ENCODE measurements at places on chromosomes 7 and 10.

DNA sequence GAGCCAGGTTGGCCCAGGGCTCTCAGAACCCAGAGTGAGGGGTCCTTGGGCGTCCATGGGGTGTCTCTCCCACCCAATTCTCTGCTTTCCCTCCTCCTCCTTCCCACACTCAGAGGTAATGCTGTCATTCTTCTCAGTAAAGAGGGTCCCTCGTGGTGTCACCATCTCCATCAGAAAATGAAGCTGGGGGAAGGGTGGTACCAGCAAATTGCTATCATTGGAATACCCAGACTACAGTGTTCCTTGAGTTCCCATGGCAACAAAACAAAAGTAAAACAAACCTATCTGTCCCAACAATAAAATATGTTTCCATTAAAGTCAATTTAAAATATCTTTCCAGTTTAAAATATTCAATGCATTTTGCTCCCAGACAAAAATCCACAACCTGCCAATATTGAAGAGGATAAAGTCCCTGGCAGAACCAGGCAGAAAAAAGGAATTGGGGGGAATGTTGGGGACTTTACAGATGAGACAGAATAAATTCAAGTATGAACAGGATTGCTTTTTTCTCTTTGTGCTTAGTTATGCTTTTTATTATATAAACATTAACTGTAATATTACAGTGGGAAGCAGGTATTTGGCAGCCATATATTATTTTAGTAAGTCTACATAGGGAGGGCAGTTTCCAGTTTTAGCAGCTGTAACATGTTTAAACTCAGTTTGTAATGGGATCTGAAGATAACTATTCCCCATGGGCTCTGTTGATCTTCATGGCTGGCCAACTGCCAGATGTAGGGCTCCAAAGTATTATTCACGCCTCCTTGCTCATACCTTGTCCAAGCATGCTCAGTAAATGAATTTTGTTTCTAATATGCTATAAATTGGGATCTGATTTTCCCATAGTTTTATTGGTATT is 182.1 kb downstream of the ARID5B start:
- DNase-seq = peak; percentile 91

GRCh38 chr7:20963556-20964280 is 177.0 kb upstream of the SP8 start:
- no peak for DNase-seq

GRCh38 chr7:108535257-108535656 is 9.3 kb upstream of the PNPLA8 start:
- DNase-seq = no peak

DNA sequence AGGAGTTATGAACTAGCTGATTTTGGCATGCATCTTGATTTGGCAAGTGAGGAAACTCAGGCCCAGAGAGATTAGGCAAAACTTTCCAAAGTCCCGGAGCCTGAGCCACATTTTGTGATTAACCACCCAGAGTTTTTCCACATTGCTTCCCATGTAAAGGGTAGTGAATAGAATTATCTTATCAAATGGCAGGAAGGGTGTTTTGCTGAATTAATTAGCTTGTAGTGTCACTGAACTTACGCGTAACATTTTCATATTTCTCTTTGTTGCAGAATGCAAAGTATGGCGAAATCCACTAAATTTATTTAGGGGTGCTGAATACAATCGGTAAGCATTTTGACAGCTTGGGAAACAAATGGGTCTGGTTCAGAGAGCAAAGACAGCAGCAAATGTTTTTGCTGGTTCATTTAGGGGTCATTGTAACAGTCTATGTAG is 176.2 kb downstream of the ST7 start:
- no peak for DNase-seq

DNA sequence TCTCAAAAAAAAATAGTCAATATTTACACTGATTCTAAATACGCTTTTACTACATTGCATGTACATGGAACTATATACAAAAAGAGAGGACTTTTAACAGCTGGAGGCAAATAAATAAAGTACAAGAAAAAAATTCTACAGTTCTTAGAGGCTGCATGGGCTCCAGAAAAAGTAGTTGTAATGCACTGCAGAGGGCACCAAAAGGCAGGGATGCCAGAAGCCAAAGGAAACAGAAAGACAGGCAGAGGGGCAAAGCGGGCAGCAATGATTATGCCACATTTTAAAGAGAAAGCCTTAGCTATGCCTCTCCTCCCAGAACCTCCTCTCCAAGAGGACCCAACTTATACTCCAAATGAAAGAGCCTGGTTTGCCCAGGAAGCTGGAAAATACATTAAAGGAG is 11.6 kb upstream of the ADCK2 start:
- DNase-seq = peak; percentile 34

DNA sequence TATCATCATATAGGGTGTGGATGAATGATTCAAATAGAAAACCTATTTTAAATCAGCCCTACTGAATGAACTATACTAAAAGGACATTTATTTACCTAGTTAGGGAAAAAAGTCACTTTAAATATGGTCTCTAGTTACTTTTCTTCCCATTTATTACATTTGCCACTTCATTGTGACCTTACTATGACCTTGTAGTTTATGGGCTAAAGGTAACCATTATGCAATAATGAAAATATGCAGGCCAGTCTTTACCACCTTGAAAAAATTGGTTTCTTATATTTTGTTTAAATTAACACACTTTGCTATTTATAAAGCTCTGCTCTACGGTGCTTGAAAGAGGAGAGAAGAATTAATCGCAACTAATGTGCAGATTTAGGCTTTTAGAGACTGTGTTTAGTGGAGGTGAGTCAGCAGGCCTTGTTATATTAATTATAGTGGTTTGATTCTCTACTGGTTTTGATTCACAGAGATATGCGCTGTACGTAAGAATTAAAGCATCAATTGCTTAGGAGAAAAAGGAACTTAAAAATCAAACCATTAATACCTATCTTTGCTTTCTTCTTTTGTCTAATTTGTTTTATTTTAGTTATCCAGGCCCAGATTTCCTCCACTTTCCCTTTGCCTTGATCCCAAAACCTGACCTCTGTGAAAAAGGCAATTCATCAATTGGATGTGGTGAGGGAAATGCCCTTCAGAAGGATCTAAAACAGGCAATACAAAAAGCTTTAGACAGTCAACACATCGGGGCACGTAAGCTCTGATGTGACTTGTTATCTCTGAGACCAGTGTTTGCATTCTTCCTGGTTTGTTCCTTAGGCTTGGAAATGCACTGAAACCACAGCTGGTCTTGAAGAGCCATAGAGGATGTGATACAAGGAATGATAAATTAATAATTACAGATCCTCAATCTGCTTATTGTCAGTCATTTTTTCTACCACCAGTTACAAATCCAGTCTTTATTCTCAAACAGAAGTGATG is 141.2 kb upstream of the HDAC9 start:
- DNase-seq = peak; percentile 17

DNA sequence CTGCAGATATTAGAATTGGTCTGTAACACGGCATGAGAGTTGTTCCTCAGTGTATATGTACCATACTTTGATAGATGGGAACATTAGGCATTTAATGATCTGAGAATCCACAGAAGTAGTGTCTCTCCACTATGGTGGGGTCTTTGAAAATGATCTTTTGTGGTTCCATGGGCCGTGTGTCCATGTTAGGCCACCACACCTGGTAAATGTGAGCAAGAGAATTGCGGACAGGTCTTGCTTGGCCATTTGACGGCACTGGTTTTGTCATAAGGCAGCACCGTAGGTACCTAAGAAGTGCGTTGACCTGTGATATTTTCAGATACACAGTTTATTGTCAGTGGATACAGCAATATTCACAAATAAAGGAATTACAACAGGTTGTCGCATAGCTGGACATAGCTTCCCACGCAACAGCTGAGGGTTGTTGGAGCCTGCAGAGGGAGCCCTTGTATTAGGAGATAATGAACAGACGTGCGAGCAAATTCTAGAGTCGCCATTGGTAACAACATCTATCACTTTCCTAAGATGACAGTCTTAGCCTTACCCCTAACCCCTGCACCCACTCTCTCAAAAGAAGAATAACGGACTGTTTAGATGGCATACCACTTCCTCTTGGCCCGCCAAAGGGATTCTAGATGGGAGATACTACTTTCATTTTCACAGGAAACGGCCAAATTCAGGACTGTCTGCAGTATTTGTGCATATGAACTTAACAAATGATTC is 111.4 kb downstream of the COL28A1 start:
- peak; percentile 82 for DNase-seq

GRCh38 chr7:137403353-137403695 is 59.8 kb upstream of the PTN start:
- no peak for DNase-seq

GRCh38 chr10:78755063-78755701 is 313.6 kb upstream of the ZMIZ1 start:
- DNase-seq = no peak

GRCh38 chr7:54860003-54860775 is 101.2 kb upstream of the SEC61G start:
- peak; percentile 39 for DNase-seq

DNA sequence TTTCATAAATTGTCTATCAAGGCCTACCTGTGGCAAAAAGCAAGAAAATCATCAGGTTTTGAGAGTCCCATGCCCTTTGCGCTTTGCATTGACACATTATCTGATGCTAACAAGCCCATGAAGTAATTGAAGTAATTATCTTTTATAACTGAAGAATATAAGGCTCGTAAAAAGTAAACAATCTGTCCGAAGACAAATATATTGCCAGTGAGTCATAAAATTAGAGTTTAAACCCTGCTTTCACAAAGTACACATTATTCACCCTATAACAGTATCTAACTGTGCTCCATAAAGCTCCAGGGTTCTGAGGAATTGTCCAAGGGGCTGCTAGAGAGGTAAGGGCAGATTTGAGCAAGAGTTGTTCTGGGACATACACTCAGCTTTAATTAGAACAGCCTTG is 102.3 kb upstream of the PPP1R3A start:
- DNase-seq = no peak

DNA sequence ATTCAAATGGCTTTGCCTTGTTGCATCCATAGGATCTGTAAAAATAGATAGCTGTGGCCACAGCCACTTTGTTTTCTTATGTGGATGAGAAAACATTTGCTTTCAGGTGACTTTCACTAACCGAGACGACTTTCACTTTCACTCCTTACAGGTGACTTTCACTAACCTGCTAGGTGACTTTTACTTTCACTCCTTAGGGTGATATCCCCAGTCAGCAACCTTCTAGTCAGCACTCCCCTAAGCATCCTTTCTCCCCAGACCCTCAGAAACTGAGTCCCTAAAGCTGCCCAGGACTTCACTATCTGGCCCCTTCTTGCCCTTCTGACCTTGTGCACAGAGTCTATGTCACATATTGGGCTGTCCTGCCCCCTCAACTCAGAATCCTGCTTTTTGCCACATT is 177.5 kb downstream of the RELN start:
- no peak for DNase-seq

DNA sequence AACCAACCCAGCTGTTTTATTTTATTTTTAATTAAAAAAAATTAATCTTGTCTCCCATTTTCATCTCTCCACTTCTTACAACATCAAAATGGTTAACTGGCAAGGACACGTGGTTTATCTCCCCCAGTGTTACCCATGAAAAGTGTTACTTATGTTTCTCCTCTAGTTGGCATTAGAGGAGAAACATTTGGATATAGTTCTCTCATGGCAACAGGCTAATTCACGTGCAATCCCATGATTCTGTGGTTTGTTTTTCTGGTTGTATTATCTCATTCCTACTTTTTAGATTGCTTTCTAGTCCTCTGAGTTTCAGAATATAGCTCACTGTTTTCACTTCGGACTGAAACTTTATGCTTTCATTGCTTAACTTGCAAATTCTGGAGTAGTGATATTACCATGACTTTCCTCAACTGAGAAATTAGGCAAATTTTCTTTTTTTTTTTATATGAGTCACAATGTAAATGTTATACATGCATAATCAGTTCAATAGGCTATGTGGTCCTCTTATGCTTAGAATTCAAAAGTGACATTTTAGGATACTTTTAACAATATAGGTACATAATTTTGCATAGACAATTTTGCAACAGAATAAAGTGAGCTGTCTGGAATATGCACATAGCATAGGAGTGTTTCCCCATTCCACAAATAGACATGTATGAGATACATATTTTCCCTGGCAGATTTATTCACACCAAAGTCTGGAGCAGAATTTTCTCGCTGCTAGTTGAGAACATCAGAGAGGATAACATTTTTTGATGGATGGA is 43.0 kb downstream of the LHFPL3 start:
- no peak for DNase-seq

DNA sequence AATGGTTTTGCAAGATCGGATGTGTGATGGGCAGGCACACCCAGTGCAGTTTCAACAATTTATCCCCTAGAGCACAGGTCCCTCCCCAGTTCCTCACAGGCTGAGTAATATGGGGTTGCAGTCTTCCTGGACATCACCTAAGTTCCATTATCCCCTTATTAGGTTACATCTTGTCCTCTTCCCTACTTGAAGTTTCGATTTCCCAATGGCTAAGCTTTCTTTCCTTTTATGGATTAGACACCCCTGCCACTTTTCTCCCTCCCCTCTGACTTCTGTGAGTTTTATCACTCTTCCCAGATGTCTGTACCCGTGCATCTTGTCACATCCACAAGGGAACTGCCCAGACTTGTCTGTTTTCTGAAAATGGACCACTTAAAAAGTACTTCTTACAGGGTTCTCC is 2.4 kb upstream of the NIPSNAP2 start:
- DNase-seq = no peak

GRCh38 chr10:76433161-76434005 is 1002.0 kb downstream of the LRMDA start:
- no peak for DNase-seq

- DNase-seq = peak; percentile 80
Measured at GRCh38 chr10:80509403-80510161, 28.1 kb upstream of the SH2D4B start.

- no peak for DNase-seq
Measured at GRCh38 chr7:138667535-138668228, 33.5 kb downstream of the SVOPL start.

DNA sequence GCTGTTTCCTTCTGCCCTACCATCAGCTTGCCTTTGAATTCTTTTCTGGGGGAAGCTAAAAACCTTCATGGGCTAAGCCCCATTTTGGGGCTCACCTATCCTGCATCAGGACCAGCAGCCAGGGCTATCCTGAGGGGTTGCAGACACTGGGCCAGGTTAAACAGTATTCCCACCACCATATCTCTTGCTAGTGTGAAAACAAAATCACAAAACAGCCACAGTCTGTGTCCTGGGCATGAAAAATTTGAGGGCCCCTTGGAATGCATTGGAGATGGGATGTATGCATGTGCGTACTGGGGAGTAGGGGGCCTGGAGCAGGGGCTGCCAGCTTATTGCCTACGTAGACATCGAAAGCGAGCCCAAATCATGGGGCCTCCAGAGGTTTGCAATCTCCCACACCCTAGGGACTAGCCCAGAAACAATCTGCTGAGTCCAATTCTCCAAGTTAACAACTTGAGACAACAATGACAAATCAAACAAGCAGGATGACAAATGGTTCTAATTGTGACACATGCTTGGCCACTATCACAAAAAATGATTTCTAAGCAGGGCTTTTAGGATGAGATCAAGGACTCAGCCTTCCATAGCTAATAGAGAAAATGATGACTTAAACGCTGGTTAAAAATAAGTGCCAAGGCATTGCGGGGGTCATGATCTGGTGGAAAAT is 557.1 kb downstream of the KCNMA1 start:
- no peak for DNase-seq

- DNase-seq = no peak
Measured at GRCh38 chr7:139111811-139112301, 2.3 kb upstream of the ZC3HAV1 start.
